ENCODE measurements at places on chromosomes 3 and 15.
A peak's percentile ranks its signal among the peaks of the same experiment; 100 is the strongest.

DNA sequence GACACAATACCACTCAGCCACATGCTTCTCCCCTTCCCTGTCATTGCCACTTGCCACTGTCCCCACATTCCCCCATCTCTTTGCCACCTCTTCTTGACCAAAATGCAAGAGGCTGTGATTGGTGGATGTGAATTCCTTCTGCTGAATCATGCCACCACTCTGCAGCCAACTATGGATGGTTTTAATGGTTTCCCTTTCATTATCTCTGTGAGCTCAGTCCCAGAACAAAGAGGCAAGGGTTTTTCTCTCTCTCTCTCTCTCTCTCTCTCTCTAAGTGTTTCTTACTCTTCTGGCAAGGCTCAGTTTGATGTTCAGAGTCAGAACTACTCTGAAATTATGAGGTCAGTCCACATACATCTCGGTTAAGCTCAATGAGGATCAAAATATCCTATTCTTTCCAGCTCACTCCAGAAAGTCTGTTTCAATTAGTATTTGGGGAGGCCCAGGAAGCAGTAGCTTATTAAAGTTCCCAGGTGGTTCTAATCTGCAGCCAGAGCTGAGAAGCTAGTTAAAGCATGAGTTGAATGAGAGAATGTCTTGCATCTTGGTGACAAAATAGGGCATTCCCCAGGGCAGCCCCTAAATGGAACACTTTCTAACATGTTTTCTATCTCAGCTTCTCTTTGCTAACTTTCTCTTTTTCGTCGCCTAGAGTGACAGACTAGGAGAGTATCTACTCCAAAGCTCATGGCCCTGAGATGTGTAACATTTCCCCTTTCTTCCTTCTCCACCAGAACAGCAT lies 8.5 kb upstream of the ILDR1 start:
- DNase-seq: no peak

GRCh38 chr15:57563416-57563815 lies 28.3 kb upstream of the MYZAP start:
- DNase-seq: no peak

GRCh38 chr15:62896969-62897486 lies 145.5 kb upstream of the TPM1 start:
- DNase-seq: no peak

DNA sequence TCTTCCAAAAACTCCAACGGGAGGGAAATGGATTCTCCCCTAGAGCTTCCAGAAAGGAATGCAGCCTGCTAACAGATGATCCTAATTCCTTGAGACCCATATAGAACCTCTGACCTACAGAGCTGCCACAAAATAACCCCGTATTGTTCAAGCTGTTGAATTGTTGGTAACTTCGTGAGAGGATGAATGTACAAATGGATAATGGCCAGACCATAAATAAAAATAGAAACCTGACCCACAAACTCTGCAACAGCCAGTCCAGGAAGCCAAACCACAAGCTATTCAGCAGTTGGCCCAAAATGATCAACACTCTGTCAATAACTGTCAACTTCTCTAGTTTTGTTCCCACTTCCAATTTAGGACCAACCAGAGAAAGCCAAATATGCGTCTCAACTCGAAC lies 414.0 kb upstream of the ZNF717 start:
- DNase-seq: no peak

DNA sequence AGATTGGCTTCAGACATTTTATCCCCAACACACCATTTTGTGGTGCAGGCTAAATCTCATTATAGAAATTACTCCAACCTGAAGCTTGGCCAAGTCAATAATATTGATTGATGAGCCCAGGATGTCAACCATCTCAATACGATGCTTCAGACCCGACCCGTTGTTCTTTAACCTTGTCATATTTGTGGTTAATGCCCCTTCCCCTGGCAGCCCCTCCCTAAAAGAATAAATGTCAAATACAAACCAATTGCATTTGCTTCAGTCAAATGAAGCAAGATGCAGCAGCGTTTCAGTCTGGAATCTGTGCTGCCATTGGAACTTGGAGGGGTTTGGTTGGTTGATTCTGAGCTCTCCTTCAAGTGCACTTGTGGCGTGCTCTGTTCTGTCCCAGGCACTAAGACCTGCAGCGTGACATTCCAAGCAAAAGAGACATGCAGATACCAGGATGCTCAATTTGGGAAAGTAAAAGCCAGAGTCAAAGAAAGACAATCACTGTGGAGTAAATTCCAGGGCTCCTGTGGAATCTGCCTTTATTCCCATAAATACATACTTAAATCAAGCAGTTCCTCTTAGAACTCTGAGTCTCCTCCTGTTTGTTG lies 23.8 kb upstream of the PSMD6 start:
- DNase-seq: no peak

DNA sequence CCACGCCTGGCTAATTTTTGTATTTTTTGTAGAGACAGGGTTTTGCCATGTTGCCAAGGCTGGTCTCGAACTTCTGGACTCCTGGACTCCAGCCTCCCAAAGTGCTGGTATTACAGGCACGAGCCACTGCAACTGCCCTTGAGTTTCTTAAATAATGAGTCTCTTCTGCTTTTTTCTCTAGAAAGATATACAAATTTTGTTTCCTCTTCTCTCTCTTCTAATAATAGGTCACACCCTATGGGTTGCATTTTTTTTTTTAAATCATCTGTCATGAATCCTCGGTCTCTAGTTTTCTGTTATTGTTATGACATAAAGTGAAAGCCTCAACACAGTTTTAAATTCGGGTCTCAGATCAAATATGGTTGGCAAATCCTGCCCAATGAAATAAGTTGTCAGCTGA lies 111.2 kb downstream of the IL12A start:
- DNase-seq: no peak

- peak; percentile 77 for DNase-seq
These were observed at the start of gene HIGD1A for GRCh38 chr3:42804106-42804830. Gene HIGD1A, minus strand, starts transcription at chr3:42804490. Its CDS starts 10,237 bp downstream, at chr3:42794253.

- no peak for DNase-seq
These were observed 70.2 kb upstream of the ST8SIA2 start for GRCh38 chr15:92323525-92323924.

DNA sequence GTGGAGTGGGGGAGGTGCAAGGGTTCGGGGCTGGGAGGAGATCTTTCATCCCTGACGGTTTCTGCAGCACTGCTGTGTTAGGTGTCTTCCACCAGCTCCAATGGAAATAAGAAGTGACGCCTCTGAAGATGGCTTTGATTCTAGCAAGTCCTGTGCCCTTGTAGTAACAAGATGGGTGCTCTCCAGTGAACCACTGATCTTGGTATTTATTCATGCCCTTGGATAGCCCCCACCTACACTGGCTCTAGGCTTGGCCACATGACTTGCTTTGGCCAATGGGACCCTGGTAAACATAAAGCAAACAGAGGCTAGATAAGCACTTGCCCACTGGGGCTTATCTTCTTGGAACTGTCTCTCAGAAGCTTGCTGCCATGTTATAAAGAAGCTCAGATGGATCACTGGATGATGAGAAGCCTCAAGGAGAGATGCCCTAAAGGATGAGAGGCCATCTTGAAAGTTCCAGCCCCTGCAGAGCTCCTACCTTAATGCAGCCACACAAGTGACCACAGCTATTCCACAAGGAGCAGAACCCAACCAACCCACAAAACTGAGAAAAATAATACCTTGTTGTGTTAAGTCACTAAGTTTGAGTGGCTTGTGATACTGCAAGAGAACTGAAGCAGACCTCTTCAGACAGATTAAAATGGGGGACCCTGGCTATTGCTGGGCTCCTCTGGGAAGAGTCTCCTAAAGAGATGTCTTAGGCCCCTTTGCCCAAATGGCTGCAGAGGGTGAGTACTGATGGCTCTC lies 137.9 kb downstream of the PDCD6IP start:
- no peak for DNase-seq

GRCh38 chr3:73188707-73189106 lies 127.2 kb downstream of the EBLN2 start:
- DNase-seq: no peak

GRCh38 chr3:107775974-107776373 lies 253.2 kb downstream of the BBX start:
- DNase-seq: no peak

DNA sequence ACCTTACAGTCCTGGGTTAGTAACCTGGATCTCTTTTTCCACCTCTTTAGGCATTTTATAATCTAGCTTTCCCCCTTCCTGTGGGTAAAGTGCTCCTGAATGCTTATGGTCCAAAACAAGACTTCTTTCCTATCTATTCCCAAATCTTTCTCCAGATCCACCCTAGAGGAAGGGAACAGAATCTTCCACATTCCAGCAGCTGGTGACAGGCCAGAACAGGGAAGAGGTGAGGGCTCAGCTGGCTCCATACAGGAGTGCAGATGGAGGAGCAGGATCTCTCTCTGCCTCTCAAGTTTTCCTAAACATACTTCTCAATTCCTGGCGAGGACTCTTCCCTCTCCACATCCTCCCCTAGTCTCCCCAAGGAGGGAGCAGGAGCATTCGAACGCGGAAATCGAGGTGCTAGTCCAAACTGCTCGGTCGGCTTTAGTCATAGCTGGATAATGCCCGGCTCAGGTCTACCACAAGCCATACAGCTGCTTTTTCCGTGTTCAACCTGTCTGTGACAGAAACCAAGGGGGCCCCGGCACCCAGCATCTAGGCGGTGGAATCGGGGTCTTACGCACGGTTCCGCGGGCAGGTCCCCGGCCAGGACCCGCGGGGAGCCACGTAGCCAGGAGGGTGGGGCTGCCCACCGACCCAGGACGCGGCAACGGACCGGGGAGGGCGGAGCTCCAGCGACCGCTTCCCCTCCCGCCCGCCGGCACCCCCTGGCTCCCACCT lies 4.0 kb downstream of the RASSF1 start:
- no peak for DNase-seq

- DNase-seq: no peak
These were observed 10.0 kb upstream of the USP13 start for GRCh38 chr3:179642871-179643270.

DNA sequence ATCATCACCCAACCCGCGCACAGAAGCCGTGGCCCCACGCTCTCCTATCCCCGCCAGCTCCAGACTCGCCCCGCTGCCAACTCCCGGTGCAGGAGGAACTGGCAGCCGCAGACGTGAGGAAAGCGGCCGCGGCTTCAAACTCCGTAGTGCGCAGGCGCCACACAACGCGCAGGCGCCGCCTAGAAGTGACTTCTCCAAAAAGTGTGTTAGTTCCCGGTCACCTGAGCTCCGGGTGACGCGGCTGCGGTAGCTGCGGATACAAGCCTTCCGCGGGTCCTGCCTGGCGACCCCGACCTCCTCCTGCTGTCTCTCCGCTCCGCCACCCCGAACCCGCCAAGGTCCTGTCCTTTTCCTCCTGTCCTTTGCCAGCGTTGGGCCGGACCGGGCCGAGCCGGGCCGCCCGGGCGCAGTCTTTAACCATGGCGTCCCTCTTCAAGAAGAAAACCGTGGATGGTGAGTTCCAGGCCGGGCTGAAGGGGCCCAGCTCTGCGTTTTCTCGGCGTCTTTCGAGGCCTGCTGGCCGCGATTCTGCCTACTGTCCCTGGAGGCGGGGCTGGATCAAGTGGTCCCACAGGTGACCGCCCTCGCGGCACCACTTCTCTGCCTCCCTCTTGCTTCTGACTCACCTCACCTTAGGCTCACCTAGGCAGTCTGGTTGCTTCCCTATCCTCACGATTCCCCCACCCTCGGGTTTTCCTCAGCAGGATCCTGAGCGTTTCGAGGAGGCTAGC lies at the start of gene CHMP2B:
Gene CHMP2B, plus strand, starts transcription at position 206 of the 731 bp plus-strand sequence. Its CDS starts 214 bp downstream, at position 420.
- DNase-seq: peak; percentile 48

DNA sequence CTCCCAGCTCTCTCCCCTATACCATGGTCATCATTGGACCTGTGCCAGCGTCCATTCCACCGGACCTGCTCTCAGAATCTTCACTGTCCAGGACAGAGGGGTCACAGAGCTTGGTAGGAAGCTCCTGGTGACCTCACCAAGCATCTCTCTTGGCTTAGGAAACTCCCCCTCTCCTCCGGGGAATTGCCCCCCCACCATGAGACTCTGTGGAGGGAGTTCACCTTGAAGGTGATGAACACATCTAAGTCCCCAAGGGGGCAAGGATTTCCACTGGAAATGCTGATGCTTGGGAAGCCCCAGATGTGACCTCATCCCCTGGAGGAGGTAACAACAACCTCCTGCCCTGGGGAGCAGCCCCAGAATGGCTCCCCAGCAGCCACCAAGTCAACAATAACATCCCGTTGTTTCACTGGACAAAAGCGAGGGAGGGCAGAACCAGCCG lies 3.2 kb downstream of the SEMA7A start:
- DNase-seq: no peak

DNA sequence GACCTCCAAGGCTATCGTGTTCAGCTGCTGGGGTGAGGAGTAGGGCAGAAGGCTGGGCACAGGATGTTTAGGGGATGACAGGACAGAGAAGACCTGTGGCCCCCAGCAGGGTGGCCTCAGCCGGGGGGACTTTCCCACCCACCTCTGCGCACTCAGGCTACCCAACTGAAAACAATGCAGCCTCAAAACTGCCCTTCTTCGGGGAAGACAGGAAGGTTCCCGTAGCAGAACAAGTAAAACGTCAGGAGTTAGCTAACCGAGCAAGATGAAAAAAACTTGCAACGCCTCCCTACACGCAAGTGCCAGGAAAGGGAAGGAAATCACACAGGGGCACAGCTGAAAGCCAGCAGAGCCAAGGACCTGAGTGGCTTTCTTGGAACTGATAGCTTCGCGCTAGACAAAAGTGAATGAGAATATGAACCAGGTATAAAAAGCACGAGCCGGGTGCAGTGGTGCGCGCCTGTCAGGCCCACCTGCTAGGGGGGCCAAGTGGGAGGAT lies 38.4 kb upstream of the FURIN start:
- DNase-seq: no peak

GRCh38 chr3:177600411-177600810 lies 403.1 kb upstream of the TBL1XR1 start:
- no peak for DNase-seq

- DNase-seq: no peak
These were observed 219.9 kb downstream of the NFKBIZ start for GRCh38 chr3:102069211-102069662.

DNA sequence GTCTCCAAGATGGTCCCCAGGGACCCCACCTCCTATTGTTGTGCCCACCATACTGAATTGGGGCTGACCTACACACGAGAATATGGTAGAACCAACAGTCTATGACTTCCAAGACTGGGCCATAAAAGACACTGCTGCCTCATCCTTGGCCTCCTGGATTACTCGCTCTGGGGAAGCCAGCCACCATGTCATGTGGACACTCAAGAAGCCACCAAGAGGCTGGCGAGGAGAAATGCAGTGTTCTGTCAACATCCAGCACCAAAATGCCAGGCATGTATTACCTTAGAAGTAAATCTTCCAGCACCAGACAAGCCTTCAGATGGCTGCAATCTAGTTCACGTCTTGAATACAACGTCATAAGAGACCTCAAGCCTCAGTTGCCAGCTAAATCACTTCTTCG lies 17.1 kb upstream of the TPM1 start:
- no peak for DNase-seq

- DNase-seq: no peak
These were observed 11.6 kb downstream of the GPR160 start for GRCh38 chr3:170049146-170050000.

DNA sequence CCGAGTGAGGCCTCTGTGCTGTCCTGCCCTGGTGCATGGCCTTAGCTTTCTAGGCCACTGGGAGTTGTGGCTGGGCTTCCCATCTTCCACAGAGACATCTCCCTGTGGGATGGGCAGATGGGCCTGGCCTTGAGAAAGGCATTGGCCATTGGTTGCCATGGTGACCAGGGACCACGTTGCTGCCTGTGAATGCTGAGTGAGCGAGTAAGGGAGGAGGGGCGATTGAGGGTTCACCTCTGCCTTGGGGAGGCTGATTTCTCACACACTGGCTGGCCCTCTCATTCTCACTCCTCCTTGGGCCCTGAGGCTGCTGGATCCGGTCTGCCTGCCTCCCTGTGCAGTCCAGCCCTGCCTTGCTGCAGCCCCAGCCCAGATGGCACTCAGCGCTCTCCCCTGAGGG lies 26.4 kb upstream of the DOCK3 start:
- no peak for DNase-seq
